Mesenteric fat pad (tissue), 1 donor: ENCODE measurements at places on chromosomes 5 and 9. TPM values are rescaled to one million over a fixed set of nuclear protein-coding genes. Genes with fewer than 3 reads are reported as not detected.

DNA sequence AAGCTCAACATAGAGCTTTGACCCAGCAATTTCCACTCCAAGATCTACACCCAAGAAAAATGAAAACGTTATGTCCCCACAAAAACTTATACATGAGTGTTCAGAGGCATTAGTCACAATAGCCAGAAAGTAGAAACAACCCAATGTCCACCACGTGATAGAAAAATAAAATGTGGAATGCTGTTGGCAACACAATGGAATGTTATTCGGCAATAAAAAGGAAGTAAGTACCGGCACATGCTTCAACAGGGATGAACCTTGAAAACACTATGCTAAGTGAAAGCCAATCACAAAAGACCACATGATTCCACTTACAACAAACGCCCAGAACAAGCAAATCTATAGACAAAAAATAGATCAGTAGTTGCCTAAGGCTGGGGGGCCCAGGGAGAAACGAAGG lies 6.0 kb downstream of the UBQLN1 start:
- DNase-seq, result no peak

- no peak for DNase-seq
Observed at GRCh38 chr9:33498387-33498786, 24.7 kb upstream of the NOL6 start.

DNA sequence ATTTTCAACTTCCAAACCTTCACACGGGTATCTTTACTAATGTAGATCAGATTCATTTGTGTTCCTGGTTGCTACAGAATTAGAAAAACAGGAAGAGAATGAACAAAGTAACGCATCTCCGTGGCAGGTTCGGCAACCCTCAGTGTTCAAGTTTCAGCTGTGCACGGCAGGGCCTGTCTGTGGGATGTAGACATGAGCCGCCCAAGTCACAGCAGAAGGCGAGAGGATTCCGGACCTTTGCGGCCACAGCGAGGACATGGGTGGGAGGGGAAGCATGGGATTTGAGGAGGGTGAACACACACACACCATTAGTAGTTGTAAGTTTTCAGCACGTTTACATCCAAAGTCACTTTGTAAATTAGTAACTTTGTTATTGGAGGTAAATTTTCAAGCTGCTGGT lies 31.7 kb upstream of the CEP72 start:
- peak; percentile 45 for DNase-seq

ANKRD18B gene
- total RNA-seq, result not detected

DNA sequence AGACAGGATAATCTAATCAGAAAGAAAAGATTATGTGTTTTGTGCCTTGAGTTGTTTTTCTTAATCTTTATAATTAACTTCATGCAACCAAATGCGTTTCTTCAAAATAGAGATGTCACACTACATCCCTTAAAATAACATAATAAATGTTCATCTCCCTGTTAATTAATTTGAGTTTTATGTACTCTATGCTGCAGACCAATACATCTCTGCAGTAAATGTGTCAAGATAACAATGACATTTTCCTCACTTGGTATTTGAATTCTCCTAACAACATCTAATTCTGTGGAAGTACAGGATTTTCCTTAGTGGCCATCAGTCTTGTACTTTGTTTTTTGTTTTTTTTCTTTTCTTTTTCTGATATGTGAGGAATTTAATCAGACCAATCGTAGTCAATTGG lies 279.2 kb upstream of the TYRP1 start:
- DNase-seq, result no peak

PCDHA9 gene
- total RNA-seq, result 0.22 TPM

GRCh38 chr5:142425286-142426065 lies 100.7 kb upstream of the SPRY4 start:
- peak; percentile 33 for DNase-seq

DNA sequence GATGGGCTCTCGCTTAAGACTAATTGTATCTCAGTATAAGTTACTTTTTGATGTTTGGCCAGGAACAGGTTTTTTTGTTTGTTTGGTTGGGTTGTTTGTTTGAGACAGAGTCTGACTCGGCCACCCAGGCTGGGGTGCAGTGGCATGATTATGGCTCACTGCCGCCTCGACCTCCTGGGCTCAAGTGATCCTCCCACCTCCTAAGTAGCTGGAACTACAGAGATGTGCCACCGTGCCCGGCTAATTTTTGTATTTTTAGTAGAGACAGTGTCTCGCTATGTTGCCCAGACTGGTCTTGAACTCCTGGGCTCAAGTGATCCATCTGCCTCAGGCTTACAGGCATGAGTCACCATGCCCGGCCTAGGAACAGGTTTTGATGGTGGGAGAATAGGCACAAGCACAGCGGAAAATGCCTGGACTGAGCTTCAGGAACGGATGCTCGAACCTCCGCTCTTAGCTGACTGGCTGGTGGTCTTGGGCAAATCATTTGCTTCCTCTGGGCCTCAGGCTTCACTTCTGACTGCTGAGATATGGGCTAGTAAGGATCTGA lies 11.4 kb upstream of the SYNPO start:
- DNase-seq, result no peak

CATSPER3 gene
- 0.61 TPM for total RNA-seq

CDH10 gene
- not detected for total RNA-seq

CDH6 gene
- total RNA-seq, result 1.3 TPM

- peak; percentile 43 for DNase-seq
Observed at GRCh38 chr9:126128494-126129142, 198.0 kb upstream of the MVB12B start.

- no peak for DNase-seq
Observed at GRCh38 chr5:132283423-132284043, 10.7 kb upstream of the SLC22A4 start.

DNA sequence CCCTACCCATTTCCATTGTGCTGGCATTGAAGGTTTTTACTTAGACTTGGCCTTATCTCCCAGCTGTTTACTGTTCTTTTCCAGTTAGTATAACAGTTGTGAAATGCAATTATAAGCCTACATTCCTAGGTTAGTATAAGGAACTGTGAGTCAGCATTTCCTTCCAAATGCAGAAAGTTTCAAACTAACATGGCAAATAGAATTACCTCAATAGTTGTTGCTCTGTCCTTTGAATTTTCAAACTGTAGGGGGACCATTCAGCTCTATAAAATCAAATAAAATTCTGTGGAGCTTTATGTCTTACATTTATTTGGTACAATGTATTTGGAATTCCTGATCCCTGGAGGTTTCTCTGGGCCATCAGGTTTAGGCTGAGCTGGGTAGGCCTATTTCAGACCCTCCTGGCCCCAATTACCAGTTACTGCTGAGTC lies 47.2 kb downstream of the ARHGEF28 start:
- DNase-seq, result no peak

SMARCA2 gene
- 136 TPM for total RNA-seq

RNF130 gene
- total RNA-seq, result 135 TPM

DNA sequence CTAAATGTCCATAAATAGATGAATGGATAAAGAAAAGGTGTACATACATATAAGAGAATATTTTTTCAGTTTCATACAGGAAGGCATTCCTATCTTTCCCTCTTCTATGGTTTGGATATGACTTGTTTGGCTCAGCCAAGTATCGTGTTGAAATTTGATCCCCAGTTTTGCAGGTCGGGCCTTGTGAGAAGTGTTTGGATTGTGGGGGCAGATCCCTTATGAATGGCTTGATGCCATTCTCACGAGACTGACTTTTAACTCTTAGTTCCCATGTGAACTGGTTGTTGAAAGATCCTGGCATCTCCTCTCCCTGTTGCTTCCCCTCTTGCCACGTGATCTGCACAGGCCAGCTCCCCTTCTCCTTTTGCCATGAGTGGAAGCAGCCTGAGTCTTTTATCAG lies 421.1 kb upstream of the FTMT start:
- DNase-seq, result no peak
